T1000 (cell line): ENCODE measurements at places on chromosomes 5 and 9.

DNA sequence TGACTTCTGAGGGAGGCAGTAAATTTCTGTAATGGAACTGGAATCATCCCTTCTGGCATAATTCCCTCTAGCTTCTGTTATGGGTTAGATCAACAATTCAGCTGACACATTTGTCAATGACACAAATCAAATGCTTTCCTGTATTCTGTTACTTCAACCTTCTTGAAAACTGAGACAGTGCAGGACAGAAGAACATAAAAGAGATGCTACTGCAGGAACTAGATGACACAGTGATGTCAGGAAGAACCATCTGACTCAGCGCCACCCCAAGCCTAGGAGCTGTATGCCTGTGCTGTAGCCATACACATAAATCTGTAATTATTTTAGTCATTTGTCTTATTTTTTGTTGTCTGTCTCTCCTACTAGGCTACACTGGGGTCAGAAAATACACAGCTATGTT is 18.2 kb upstream of the CEP120 start:
- DNase-seq, result no peak

DNA sequence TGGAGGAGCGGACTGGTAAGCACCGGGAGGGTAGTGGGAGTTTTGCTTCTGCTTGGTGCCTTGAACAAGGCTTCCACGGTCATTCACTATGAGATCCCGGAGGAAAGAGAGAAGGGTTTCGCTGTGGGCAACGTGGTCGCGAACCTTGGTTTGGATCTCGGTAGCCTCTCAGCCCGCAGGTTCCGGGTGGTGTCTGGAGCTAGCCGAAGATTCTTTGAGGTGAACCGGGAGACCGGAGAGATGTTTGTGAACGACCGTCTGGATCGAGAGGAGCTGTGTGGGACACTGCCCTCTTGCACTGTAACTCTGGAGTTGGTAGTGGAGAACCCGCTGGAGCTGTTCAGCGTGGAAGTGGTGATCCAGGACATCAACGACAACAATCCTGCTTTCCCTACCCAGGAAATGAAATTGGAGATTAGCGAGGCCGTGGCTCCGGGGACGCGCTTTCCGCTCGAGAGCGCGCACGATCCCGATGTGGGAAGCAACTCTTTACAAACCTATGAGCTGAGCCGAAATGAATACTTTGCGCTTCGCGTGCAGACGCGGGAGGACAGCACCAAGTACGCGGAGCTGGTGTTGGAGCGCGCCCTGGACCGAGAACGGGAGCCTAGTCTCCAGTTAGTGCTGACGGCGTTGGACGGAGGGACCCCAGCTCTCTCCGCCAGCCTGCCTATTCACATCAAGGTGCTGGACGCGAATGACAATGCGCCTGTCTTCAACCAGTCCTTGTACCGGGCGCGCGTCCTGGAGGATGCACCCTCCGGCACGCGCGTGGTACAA is 556 bp downstream of the PCDHGC3 start:
- DNase-seq, result peak; percentile 8

GRCh38 chr9:19074836-19075235 is 25.6 kb downstream of the RRAGA start:
- no peak for DNase-seq

DNA sequence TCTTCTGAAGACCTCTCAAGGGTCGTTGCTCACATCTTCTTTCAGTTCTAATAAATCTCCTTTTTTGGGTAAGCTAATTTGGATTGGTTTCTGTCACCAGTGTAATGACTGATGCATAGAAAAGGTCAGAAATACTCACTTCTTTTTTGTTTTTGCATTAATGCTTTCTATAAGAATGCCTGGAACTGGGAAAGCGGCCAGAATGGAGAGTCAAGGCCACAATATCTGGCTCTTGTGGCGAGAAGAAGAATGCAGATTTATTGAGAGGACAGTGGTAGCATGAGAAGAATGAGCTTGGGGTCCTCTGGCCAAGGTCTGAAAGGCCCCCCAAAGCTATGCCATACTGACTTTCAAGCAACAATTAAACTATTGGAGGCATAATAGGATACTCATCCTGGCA is 88.0 kb upstream of the SLC12A2 start:
- no peak for DNase-seq

GRCh38 chr5:453725-454481 is 10.9 kb downstream of the EXOC3 start:
- DNase-seq, result no peak

DNA sequence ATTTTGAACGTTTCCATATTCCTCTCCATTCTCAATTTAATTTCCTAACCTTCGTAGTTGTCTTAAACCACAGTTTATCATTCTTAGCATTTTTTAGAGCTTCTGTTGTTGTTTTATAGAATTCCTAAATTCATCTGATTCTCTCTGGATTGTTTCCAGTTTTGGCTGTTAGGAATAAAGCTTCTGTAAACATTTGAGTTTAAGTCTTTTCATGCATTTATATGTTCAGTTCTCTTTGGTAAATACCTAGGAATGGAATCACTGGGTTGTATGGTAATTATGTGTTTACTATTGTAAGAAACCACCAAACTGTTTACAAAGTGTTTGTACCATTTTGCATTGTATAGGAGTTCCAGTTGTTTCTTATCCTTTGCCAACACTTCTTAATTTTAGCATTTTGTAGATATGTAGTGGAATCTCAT is 29.7 kb downstream of the GPR21 start:
- no peak for DNase-seq

GRCh38 chr5:120545007-120545406 is 80.9 kb downstream of the PRR16 start:
- DNase-seq, result no peak

- no peak for DNase-seq
Observed at GRCh38 chr5:95709967-95710650, 21.0 kb upstream of the RHOBTB3 start.

DNA sequence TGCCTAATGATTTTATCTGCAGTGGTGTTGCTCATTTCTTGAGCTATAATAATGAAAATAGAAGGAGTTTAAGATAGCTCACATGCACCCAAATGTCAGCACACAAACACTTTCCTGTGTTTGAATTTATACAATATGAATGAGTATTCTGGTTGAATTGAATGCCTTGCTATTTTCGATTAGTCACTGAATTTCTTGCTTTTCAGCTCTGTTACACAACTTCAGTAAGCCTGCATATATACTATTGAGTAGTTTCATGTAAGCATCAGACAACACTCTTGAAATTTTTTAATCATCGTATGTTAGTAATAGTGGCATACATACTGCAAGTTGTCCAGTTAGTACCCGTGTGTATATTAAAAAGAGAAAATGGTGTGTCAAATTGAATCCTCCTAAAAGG is 281.5 kb upstream of the GRIA1 start:
- no peak for DNase-seq

GRCh38 chr9:35508069-35508468 is 18.2 kb downstream of the RUSC2 start:
- DNase-seq, result no peak
